Panc1 (cell line): ENCODE measurements at places on chromosomes 1 and 21.

GRCh38 chr1:183267646-183268431 is 81.8 kb downstream of the LAMC2 start:
- no peak for DNase-seq

DNA sequence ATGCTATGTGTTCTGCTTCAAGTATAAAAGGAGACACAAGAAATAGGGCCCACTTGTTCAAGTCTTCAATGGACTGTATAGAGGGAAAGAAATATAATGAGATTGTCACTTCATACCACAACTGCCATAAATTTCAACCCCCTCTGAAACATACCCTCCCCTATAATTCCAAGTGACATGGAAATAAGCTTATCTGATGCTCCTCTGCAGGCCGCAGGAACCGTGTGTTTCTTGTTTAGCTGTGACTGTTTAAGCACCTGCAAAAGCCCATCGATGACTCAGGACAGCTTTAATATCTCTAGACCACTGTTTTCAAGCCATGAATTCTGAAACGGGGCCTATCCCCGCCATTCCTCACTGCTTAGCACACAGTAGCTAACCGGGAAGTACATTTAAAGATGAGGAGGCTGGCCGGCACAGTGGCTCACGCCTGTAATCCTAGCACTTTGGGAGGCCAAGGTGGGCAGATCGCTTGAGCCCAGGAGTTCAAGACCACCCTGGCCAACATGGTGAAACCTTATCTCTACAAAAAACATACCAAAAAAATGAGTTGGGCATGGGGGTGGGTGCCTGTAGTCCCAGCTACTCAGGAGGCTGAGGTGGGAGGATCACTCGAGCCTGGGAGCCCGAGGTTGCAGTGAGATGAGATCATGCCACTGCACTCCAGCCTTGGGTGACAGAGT is 4.2 kb downstream of the HLCS start:
- no peak for DNase-seq

- no peak for DNase-seq
Measured at GRCh38 chr1:68293609-68294366, 61.5 kb upstream of the WLS start.

GRCh38 chr1:202858331-202858730 is 30.6 kb downstream of the RABIF start:
- DNase-seq = no peak

DNA sequence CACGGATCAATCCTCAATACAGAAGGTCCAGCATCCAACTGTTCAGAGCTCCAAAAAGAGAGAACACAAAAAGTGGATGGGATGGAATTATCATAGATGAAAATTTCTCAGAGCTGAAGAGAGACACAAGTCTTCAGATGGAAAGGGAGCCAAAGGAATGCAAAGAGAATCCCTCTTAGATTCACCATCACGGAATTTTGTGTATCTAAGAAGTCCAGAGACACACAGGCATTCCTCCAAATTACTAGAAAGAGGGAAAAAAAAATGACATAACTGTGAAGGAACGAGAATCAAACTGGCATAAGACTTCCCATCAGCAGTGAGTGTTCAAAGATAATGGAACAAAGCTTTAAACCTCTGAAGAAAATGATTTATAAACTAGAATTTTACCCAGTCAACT is 101.2 kb downstream of the ZSCAN20 start:
- DNase-seq = no peak

DNA sequence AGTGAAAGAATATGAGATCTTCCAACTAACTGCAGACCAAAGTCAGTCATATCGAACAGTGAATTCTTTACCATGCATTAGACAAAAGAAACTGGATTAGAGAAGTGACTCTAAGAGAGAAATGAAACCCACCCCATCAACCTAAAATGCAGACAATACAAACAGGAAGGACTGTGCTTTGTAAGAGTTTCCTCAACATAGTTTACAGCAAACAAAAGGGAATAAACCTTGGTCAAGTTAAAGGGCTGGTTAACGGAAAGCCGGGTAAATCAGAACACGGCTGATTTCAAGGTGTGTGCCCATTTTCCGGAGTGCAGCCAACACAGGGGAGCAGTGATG is 39.2 kb downstream of the SIPA1L2 start:
- no peak for DNase-seq

- no peak for DNase-seq
Measured at GRCh38 chr1:197825541-197825940, 50.3 kb upstream of the DENND1B start.

- no peak for DNase-seq
Measured at GRCh38 chr21:36507397-36508018, 27.6 kb upstream of the CLDN14 start.

DNA sequence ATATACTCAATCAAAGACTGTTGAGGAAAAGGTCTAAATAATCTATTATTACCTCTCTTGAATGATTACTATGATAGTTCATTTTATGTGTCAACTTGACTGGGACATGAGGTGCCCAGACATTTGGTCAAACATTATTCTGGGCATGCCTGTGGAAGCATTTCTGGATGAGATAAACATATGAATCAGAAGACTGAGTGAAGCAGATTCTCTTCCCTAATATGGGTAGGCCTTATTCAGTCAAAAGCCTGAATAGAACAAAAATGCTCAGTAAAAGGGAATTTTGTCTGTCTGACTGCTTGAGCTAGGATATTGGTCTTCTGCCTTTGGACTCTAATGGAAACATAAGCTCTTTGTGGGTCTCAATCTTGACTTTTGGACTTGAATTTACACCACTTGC is 73.3 kb upstream of the SOX13 start:
- no peak for DNase-seq

GRCh38 chr1:115665319-115666096 is 23.7 kb downstream of the VANGL1 start:
- no peak for DNase-seq

DNA sequence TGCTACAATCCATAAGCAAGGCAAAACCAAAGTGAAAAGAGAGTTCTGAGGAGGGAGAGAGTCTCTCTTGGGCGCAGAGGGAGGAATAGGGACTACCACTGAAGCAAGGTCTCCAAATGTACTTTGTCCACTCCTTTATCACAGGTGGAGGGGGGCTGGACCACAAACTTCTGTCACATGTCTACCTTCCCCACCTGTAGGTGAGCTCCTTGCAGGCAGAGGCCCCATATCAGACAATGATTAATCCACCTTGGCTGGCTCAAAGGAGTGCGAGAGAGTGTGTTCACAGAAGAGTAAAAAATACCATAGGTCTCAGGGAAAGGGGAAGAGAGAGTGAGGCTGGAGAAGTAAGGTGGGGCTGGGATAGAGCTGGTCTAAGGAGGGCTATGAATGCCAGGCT is 4.5 kb downstream of the BEND5 start:
- no peak for DNase-seq

DNA sequence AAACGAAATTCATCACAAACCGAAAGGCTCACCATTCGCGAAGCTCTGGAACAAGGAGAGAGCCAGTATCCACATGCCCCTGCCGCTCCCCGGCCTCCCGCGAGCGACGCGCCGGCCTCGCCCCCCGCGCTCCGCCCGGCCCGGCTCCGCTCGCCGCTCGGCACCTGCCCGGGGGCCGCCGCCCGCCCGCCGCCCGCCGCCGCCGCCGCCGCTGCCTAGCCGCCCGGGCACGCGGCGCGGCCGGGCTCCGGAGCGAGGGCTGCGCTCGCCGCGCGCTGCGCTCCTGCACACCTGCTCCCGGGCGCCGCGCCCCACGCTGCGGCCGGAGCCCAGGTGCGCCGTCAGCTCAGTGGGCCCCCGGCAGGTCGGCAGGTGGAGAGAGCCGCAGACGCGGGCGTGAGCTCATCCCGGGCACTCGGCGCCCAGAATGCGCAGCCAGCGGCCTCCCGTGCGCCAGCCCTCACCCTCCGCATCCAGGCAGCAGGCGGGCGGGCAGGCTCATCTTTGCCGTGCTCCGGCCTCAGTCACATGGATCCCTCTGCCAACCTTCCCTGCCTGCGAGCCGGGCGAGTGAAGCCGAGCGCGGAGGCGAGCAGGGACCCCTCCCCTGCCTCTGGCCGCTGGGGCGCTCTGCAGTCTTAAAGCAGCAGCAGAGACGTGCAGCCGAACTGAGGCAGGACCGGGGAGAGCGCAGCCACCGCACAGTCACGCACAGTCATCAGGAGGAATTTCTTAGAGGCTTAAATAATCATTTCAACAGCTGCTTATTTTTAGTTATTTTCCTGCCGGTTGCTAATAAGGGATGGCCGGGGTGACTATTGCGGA is at the start of gene DSCAM:
TSS of gene DSCAM (minus strand) at position 572 of the 825 bp plus-strand sequence. CDS start at position 75, 497 bp downstream.
- DNase-seq = no peak

GRCh38 chr1:180796897-180797640 is 115.6 kb upstream of the KIAA1614 start:
- DNase-seq = no peak

DNA sequence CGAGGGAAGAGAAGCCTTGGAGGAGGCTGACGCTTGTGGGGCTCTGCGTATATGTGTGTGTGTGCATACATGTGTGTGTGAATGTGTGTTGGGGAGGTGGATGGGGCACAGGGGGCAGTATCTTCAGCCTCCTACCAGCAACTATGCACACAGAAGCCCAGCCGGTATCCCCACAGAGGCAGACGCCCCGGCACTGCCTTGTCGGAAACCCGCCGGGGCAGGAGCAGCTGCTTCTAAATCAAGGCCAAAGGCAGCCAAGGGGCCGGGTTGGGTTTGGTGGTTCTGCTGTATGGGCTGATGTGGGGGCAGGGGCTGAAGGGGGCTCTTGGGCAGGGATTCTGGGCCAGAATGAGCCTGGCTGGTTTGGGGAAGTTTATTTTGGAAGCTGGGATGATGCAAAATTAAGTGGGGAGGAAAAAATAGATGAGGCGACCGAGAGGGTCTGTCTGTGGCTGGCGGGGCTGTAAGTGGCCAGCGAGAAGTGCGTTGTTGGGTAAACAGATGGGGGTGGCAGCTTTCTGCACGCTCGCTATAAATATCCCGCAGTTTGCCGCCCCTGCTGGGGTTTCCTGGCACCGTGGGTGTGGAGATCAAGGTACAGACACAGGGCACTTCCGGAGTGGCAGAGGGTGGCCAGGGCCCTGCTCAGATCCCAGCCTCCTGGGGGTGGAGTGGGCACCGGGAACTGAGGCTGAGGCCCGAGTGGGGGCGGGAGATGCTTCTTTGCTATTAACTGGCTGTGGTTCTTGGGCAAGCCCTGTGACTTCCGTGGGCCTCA is 11.0 kb upstream of the WNT4 start:
- DNase-seq = no peak

GRCh38 chr1:231779081-231779480 is 152.5 kb downstream of the DISC1 start:
- DNase-seq = no peak

- DNase-seq = no peak
Measured at GRCh38 chr1:16082283-16083038, 9.0 kb upstream of the FAM131C start.

DNA sequence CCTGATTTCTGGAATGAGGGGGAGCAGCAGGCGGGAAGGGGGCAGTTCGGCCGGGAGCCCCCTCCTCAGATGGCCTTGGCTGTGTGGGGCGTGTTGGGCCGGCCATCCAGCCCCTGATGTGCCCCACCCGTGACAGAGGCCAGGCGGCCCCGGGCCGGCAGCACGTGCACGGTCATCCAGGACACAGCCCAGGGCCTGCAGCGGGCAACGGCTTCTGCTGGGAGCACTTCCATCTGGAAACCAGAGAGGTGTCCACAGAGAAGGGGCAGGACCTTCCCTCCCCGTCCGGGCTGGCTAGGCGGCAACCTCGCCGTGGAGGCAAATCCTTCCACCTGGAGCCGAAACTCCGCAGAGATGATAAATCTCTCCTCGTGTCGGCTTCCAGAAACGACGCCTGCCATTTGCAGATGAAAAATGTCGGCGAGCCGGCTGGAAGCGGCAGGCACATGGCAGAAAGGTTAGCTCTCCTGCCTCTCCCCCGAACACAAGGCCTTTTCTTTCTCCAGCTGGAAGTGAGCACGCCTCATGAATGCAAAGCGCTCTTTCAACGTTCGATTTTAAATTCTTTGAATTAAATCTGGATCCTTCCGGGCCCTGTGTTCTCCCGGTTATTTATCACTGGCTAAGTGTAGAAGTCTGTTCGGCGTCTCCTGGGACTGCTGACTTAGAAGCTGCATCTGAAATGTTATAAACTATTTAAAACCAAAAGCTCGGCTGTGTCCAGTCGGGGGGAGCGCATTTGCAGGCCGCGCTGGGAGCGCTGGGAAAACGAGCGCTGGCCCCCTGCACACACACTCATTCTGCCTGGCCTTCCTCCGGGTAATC is 9.4 kb upstream of the ACTRT2 start:
- no peak for DNase-seq

DNA sequence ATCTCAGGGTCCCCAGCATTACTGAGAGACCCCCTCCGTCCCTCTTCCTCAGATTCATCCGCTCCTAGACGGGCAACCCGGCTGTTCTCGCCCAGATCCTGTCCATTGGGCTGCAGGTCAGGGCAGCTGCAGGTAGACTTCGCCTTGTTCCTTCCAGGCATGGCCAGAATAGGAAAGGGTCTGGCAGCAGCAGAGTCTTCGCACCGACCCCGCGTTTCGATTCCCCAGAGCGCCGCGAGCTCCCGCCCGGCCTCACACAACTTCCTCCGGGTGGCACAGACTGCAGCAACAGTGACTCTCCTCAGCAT is 265 bp downstream of the NRDC start:
- DNase-seq = no peak

GRCh38 chr21:35479065-35479448 is 430.0 kb upstream of the RUNX1 start:
- DNase-seq = no peak

DNA sequence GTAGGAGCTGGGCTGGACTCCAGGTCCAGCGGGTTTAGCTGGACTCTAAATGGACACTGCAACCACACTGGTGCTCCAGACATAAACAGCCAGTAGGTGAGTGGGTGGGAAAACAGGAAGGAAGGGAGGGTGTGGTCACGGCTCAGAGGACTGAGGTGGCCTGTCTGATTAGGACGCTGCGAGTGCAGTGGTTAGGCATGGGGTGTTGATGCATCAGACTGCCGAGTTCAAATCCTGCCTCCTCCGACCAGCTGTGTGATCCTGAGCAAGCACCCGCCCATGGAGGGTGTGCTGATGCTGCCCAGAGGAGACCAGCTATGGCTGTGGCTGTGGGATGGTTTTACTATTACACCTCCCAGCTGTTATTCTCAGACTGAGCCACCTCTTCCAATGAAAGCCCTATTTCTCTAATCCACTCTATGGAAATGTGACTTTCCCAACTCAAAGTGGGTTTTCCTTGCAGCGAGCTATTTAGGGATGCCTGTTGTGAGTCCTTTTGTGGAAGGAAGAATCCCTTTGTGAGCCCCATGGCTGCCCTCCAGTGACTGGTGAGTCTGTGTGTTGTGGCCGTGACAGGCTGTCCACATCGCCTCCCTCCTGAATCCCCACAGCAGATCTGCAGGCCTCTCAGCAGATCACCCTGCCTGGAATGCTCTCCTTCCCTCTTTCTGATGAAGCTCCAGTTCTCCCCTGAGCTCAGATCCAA is 56.6 kb upstream of the EDN2 start:
- no peak for DNase-seq

DNA sequence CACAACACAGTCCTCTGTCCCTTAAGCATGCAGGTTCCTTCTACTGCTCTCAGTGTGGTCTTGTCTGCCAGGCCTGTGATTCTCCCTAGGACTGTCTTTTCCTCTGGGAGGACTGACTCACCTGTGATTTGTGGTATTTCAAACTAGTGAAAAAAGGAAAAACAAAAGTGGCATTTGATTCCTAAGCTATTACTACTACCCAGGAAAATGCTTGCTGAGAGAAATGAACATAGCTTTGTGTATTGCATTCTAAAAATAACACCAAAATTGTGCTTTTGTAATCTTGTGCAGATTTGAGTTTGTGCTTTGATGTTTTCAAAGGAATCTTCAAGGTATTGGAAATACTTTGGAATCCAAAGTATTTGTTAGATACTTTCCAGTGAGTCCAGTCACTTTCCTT is 57.0 kb downstream of the GPR161 start:
- no peak for DNase-seq
